ENCODE measurements at places on chromosomes 3 and 15.

DNA sequence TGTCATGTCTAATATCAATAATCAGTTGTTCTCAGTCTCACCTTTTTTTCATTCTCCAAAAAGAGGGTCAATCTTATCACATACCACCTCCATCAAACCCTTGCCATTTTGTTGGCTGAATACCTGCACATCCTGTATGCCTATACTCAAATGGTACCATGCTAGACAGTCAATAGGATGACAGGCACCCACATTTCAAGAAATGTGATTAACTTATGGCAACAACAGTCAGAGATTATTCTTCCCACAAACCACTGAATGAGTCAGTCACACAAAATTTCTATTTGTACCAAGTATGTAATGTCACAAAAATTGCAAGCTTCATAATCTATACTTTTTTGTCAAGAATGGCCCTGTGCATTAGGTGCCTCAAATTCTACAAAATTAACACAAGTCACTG lies 5.1 kb upstream of the SLC27A2 start:
- no peak for DNase-seq

DNA sequence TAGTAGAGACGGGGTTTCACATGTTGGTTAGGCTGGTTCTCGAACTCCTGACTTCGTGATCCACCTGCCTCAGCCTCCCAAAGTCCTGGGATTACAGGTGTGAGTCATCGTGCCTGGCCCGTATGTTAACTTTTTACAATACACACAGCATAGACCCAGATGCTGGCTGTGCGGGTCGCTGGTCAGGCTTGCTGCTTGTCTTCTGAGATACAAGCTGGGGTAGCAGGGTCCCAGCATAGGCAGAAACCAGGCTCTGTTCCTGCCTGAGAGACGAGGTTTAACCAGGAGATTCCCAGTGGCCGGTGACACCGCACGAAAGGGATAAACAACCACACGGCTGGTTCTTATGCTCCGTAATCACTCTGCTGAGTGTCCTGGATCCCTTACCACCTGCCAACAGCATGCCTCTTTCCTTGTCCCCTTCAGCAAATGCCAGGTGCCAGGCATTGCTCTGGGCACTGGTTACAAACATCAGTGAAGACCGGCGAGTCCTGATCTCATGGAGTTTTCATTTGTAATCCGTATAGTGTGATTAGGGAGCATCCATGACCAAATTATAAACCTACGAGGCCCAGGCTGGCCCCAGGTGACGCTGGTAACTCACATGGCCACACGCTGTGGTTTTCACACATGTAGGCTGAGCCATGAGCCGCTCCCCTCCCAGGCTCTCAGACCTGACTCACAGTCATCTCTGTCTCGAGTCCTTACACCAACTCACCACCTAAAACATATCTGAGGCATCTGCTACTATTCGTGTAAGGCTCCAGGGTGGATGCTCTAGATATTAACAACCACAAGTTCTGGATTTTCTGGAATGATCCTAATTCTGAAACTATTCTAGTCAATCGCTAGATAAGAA lies 125.7 kb downstream of the PDZRN3 start:
- DNase-seq: no peak

GRCh38 chr3:2713923-2714322 lies 396.3 kb downstream of the IL5RA start:
- DNase-seq: no peak

GRCh38 chr15:56244038-56244810 lies 545 bp upstream of the RFX7 start:
- no peak for DNase-seq

DNA sequence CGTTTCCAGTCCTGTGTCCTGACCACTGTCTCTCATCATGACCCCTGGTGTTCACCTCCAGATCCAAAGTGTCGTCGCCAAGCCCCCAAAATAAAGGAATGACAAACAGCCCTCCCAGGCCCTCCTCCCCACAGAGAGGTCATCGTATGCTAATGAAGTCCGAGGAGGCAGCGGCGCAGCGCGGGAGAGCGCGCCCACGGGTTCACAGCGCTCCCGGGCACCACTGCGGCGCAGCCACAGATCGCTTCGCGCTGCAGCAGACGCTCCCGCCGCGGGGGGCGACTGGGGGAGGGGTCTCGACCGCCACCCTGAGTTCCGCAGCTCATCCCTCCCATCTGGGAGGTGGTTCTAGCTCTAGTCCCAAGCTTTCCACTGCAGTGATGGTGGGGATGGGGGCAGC lies 1.3 kb downstream of the DGKG start:
- DNase-seq: no peak

- DNase-seq: no peak
These were observed 28.2 kb downstream of the MYL3 start for GRCh38 chr3:46835054-46835453.

GRCh38 chr3:68007621-68008226 lies 353.3 kb upstream of the SUCLG2 start:
- no peak for DNase-seq

DNA sequence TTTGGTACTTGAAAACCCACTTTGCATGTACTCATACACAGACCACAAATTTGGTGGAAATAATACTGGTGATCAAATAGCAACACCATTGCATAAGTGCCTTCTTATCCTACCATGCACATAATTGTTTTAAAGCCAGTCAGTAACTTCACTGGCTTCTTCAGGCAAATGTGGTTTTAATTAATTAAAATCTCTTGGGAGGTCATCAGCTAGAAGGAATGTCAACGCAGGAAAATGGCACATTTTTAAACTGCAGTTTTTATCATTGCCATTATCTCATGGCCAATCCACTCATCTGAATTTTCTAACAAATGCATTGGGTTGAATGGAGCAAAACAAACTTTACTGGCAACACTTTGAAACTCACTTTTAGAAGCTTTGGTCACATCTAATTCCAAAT lies 105.7 kb upstream of the ZPLD1 start:
- no peak for DNase-seq

DNA sequence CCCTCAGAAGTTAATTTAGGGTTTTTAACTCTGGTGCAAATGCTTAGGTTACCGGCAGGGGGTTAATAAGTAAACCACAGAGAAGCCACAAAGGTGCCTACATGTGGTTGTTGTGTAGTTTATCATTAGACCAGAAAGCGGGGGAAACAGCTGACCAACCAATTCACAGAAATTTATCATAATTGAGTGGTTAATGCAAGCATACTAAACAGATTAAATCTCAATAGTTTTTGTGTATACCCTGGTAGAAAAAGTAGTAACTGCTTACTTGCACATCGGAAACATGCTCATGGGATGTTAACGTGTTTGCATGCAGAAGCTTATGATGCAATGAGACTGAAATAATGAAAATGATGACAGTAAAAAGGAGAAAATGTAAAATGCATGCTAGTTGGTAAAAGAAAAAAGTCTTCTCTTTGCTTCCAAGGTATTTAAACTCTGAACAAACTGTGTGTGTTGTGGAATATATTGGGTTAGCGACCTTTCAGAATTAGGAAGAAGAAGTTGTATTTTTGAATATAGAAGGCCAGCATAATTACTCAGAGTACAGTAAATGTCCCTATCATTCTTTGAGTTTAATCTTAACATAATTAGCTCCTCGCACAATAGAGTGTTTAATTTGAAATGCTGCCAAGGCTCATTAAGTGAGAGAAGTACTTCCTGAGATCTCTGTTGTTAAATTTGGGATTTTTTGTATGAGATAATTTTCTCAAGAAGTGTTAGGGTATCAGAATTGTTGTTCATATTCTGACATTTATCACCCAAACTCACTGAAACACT lies 316.2 kb downstream of the PTPRG start:
- DNase-seq: no peak

GRCh38 chr3:57822686-57823085 lies 66.6 kb downstream of the SLMAP start:
- no peak for DNase-seq
